ENCODE measurements at places on chromosomes 13 and 19.

GRCh38 chr19:3129112-3129511 is 6.7 kb upstream of the GNA15 start:
- no peak for DNase-seq

- DNase-seq: no peak
Observed at GRCh38 chr13:83634601-83635000, 247.7 kb downstream of the SLITRK1 start.

DNA sequence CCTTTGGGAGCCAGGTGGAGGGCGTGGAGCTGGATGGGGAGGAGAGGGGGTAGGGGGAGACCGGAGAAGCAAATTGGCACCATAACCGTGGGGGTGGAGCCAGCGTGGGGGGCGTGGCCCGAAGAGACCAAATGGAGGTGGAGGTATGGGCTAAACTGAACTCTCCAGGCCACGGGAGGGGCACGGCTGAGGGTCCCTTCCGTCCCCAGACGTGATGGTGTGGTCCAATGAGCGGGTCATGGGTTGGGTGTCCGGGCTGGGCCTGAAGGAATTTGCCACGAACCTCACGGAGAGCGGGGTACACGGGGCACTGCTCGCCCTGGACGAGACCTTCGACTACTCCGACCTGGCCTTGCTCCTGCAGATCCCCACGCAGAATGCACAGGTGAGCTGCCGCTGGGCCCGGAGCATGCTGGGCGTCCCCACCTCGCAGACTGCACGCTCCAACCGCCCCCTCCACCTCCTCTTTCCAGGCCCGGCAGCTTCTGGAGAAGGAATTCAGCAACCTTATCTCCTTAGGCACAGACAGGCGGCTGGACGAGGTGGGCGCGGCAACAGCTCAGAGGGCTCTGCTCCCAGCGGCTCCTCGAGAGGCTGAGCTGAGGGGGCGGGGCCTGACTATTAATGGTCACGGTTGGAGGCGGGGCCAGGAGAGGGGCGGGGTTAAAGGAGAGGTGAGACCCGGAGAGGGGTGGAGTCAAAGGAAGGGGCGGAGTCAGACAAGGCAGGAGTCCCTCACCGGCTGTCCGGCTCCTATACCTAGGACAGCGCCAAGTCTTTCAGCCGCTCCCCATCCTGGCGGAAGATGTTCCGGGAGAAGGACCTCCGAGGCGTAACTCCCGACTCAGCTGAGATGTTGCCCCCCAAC is 6.2 kb downstream of the HRC start:
- DNase-seq: peak; percentile 97

DNA sequence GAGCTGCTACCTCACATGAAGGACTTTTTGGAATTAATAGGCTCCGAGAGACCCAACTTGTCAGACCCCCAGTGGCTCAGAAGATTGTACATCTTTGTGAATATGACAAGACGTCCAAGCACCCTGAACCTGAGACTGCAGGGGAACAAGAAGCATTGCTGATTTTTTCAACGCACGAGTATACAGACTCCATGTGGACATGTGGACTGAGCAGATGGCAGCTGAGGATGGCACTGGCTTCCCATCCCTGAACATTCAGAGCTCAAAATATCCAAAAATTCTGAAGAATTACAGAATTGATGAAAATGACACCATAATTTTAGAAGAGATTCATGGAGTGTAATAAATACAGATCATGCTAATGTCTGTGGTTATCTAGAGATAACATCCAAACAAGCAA is 254.1 kb downstream of the MZT1 start:
- DNase-seq: no peak

DNA sequence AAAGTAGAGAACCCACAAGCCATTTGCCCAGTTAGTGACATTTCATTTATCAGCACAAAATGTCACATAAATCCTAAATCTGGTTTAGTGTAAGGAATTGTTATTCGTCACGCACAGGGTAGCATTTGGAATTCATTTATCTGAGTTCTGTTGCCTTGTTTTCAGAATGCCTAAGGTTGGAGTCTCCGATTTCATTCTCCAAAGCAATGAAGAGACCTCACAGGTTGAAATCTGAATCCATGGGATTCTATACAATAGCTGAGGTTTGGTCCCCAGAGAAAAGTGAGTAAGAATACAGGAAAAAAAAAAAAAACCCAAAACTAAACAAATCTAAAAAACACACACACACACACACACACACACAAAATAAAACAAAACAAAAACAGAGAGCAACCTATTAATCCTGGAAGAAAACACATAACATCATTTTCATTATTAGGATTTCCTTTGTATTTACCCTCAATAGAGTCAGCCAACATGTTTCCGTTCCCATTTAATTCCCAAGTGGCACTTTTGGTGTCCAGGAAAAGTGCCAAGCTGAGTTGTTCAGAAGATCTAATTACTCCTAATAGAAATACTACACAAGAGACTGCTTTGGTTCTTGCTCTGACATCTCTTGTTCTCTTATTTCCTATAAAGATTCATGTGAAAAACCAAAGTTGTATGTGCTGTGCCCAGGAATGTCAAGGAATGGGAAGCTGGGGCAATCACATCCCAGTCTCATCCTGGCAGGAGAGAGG is 36.2 kb upstream of the LRCH1 start:
- DNase-seq: peak; percentile 72
